WERI-Rb-1 (cell line): ENCODE measurements at places on chromosomes 11 and 22.
A peak's percentile ranks its signal among the peaks of the same experiment; 100 is the strongest.

DNA sequence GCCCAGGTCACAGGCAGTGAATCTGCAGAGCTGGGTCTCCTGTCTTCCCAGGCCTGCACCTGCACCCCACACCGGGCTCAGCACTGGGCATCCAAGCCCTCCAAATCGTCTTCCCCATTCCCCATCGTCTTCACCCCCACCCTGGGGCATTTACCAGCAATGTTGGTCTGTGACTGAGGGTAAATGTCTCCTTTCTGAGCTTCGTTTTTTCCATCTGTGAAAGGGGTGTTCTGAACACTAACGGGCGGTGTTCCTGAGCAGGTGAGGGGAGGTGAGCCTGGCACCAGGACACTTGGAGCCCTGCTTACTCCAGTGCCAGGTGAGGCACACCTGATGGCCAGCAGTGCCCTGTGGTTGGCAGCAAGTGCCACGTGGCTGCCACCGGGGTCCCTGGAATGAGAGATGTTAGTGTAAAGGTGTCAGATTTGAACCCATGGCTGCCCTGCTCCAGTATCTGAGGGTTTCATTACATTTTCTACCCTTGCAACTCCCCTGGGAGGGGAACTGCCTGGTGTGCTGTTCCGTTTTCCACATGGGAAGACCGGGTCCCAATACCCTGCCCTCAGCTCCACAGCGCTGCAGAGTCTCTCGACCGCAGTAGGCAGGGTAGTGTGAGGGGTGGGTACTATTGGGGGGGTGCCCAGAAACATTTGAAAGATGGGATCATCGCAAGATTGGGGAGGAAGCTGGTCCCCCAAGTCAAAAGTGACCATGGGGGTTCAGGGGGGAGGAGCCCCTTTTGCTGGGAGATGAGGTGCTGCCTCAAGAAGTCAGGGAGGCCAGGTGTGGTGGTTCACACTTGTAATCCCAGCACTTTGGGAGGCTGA, 2.0 kb downstream of the CDC42EP1 start:
- DNase-seq, result no peak

DNA sequence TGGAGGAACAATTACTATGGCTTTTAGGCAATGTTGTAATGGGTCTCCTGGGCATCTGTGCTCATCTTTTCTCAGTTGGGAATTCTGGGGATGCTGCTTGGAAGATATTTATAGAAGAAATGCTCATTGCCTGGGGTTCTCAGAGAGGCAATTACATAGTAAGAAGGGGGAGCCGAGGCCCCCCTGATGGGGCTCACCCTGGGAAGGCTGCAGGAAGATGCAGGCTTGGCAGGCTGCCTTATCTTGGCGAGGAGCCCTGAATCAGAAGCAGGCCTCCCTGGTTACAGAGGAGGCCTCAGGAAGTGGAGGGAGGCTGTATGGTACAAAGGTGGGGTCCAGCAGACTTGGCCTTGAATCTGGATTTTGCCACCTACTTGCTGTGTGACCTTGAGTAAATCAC, 60.6 kb upstream of the CRYBB3 start:
- no peak for DNase-seq

DNA sequence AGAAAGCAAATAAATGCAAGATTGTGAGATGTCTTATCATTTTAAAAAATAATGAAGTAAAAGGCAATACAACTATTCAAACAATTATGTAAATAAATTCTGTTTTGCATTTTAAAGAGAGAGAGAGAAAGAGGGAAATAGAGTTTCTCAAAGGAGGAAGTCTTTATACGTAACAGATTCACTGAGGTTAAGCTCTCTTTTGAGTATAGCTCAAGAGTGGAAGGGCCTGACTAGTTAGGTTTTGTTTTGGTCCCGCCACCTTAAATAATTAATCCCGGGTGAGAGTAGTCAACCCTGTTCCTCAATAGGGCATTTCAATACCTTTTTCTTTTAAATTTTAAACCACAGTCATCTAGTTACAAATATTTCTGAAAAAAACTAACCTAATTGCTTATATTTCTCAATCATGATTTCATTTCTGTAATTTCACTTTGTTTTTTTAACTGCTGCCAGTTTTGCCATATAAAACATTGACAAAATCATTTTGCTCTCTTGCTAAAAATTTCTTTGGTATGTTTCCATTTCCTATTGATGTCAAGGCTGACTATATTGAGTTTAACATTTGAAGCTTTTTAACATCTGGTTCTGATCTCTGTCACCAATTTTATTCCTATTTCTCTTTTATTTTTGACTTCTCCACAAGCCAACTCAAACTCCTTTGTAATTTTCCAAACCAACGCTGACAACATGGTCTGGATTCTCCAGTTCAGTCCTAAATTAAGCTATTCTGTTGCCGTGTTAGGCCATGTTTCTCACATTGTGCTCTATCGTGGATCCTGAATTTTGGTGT, 10.3 kb downstream of the OR10D3 start:
- no peak for DNase-seq

DNA sequence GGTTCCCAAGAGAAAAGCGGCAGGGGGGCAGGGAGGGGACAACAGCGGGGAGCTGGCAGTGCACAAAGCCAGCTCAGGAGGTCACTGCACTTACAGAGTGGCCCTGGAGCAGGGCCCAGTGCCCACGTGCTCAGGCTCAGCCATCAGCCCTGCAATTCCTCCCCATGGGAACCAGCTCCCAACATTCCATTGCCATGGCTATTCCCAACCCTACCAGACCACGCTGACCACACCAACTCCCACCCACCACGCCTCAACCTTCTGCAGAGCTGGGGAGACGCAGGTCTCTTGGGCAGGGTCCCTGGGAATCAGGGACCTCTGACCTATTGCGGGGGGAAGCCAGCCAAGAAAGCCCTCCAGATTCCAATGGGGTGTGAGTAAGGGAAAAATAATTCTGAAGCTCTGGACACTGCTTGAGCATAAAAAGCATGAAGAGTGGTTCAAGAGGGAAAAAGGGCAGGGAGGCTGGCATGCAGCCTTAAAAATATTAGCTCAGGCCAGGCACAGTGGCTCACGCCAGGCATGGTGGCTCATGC, 38.3 kb upstream of the TFIP11 start:
- no peak for DNase-seq

DNA sequence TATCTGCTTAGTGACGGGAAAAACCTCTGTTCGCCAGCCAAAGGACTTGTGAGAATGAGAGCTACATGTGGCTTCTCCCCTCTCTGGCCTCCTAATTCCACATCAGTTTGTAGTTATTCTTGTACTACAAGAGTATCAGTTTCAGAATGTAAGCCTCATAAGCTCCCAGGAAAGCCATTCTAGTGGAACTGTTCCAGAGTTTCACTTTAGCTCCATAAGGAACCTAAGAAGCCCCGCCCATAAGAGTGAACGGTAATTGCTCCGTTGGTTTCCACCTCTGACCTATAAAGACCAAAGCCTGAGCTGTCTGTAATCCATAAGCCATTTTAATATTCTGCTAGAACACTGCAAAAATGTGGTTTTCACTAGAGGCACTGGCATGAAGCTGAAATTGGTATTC, 53.0 kb downstream of the SIK3 start:
- peak; percentile 53 for DNase-seq

GRCh38 chr11:106625566-106625965, 392.7 kb downstream of the GUCY1A2 start:
- no peak for DNase-seq

- no peak for DNase-seq
These were observed 2.3 kb upstream of the SLC25A1 start for GRCh38 chr22:19180740-19181410.

GRCh38 chr22:25021976-25022711, 69.6 kb downstream of the KIAA1671 start:
- peak; percentile 43 for DNase-seq

- peak; percentile 10 for DNase-seq
These were observed 80.1 kb downstream of the C2CD3 start for GRCh38 chr11:74090701-74091100.

GRCh38 chr11:61959114-61959513, 8.3 kb downstream of the FTH1 start:
- no peak for DNase-seq

DNA sequence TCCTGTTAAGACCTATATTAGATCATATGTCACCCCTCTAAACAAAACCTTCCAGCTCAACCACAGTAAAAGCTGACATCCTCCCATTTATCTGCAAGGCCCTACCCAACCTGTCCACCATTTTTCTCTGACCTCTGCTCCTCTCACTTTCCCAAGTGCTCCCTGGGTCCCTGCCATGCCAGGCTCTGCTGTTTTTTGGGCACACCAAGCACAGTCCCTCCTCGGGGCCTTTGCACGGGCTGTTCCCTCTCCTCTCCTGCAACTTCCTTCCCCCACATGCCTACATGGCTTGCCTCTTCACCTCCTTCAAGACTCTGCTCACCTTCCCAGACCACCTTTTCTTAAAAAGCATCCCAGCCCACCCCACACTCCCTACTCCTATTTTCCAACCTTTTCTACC, 9.8 kb downstream of the TST start:
- no peak for DNase-seq

DNA sequence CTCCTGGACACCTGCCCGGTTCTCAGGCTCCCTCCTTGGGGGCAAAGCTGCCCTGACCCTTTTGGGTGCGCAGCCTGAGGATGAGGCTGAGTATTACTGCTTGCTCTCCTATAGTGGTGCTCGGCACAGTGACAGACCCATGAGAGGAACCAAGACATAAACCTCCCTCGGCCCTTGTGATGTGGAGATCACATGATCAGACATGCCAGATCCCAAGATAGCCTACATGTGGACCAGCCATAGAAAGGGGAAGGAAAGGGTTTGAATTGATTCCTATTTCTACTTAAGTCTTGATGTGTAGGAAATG, 125.3 kb downstream of the VPREB1 start:
- no peak for DNase-seq

GRCh38 chr22:49010070-49010863, 817.4 kb downstream of the BRD1 start:
- peak; percentile 2 for DNase-seq

GRCh38 chr11:63567044-63567840, 4.1 kb upstream of the PLAAT2 start:
- DNase-seq, result no peak

GRCh38 chr11:32087597-32087996, 3.3 kb upstream of the RCN1 start:
- DNase-seq, result no peak

DNA sequence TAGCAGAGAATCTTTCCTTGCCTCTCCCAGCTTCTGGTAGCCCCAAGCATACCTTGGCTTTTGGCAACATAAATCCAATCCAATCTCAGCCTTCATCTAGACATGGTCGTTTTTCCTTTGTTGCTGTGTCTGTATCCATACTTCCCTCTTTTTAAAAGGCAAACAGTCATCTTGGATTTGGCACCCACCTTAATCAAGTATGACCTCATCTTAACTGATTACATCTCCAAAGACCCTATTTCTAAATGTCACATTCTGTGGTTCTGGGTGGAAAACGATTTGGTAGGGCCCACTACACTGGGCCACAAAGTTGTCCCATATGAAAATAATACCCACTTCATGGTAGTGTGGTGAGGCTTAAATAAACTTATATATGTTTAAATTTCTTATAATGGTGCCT, 852 bp downstream of the BUD13 start:
- no peak for DNase-seq

DNA sequence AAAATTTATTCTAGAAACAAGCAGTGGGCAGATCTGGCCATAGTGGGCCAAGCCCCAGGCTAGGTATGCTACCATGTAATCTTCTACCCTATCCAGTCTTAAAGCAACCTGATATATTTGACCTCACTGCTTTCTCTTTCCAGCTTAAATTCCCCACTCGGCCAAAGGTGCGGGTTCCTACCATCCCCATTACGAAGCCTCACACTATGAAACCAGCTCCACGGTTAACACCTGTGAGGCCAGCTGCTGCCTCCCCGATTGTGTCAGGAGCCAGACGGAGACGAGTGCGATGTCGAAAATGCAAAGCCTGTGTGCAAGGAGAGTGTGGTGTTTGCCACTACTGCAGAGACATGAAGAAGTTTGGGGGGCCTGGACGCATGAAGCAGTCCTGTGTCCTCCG, 21.2 kb upstream of the GRK2 start:
- DNase-seq, result no peak

GRCh38 chr11:72773291-72773690, 20.6 kb downstream of the STARD10 start:
- DNase-seq, result peak; percentile 39

- no peak for DNase-seq
These were observed 1005.9 kb downstream of the BRD1 start for GRCh38 chr22:48821727-48822126.
